ENCODE measurements at places on chromosomes 12 and 14.

GRCh38 chr12:113424915-113425823 lies 3.0 kb downstream of the SDSL start:
- no peak for DNase-seq

DNA sequence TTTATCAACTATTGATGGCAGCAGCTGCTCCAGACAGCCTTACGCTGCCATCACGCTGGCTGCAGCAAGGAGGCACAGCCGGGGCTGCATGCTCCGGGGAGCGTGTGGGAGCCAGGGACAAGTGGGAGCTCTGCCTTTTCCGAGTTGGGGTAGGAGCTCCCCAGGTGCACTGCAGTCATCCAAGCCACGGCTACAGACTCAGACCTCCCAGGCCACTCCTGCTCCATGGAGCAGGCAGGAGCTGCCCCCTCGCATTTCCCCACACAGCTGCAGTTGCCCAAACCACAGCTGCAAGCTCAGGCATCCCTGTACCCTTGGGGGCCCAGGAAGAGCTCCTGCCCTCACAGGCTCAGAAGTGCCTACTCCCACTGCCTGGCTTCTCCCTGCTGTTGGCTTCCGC lies 184.7 kb downstream of the CPNE8 start:
- DNase-seq = no peak

DNA sequence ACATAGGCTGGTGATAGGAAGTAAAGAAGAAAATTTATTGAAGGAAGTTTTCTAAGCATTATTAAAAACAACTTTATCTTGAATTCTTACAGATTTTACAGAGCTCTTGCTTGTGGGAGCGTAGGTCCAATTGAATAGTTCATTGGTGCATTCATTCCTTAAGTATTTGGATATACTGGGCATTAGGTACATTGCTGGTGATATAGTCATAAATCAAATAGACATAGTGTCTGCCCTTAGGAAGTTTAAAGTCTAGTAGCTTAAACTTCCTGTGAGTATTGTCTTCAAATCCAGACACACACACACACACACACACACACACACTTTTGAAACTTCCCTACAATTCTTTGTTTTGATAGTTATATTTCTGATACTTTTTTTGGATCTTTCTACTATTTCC lies 226.7 kb downstream of the FUT8 start:
- DNase-seq = no peak

GRCh38 chr12:52434760-52435530 lies 774 bp upstream of the KRT75 start:
- no peak for DNase-seq

DNA sequence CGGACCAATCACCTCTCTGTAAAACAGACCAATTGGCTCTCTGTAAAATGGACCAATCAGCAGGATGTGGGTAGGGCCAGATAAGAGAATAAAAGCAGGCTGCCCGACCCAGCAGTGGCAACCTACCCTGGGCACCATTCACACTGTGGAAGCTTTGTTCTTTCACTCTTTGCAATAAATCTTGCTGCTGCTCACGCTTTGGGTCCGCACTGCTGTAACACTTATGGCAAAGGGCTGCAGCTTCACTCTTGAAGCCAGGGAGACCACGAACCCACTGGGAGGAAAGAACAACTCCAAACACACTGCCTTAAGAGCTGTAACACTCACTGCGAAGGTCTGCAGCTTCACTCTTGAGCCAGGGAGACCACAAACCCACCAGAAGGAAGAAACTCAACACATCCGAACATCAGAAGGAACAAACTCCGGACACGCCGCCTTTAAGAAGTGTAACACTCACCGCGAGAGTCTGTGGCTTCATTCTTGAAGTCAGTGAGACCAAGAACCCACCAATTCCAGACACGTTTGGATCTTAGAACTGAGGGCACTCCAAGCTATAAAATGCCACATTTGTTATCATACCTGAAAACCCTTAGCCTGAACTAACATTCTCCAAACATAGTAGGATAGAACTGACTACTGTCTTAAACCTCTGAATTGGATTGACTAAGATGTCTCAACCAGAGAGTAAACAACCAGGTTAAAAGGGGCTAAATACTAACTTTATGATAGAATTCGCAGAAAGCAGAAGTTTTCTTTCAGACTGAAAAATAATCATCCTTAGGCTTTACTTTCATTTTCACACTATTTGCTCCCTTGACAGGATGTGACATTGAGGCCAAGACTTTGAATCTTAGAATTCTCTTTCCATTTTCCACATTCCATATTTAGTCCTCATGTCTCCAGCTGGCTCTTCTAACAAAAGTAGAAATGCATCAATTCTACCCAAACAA lies 33.6 kb downstream of the CDKL1 start:
- no peak for DNase-seq

DNA sequence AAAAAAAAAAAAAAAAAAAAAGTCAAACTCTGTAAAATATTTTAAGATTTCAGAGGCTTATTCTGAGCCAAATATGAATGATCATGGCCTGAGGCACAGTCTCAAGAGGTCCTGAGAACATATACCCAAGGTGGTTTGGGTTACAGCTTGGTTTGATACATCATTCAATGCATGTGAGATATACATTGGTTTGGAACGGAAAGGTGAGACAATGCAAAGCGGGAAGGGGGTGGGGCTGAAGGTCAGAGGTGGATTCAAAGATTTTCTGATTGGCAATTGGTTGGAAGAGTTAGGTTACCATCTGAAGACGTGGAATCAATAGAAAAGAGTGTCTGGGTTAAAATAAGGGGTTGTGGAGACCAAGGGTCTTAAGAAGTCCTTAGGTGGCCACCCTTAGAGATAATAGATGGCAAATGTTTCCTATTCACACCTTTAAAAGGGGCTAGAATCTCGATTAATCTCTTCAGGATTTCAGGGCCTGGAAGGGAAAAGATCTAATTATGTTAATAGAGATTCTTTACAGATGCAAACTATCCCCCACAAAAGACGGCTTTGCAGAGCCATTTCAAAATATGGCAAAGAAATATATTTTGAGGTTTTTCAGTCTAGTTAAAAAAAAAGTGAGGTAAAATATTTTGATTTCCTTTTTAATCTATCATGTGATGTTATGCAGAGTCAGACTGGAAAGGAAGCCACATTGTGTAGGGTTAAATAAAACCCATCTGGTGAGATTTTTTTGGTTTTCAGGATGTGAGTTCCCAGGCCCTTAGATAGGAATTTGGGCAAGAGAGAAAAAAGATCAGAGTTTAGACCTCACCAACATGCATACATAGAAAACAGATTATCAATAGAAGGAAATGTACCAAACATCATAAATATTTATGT lies 173.8 kb upstream of the CNOT2 start:
- no peak for DNase-seq

- no peak for DNase-seq
These were observed 6.5 kb downstream of the C12orf43 start for GRCh38 chr12:121009741-121010140.

- no peak for DNase-seq
These were observed 18.7 kb upstream of the KIF26A start for GRCh38 chr14:104119488-104120251.

DNA sequence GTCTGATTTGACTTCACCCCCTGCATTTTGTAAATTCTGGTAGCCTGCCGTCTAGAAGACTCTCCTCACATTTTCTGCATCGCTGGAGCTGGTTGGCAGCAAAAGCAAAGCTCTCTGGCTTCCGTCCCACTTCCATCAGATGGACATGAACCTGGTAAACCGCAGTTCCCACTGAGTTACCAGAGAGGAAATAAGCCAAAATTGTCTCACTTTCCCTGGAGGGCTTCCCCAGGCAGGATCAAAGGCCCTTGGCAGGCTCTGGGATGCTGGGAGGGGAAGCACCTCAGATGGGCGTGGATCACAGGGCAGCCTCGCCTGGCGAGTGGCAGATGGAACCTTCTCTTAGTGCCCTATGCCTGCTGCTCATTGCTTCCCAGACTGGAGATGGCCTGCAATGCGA lies 243.5 kb downstream of the TMEM132C start:
- DNase-seq = no peak

DNA sequence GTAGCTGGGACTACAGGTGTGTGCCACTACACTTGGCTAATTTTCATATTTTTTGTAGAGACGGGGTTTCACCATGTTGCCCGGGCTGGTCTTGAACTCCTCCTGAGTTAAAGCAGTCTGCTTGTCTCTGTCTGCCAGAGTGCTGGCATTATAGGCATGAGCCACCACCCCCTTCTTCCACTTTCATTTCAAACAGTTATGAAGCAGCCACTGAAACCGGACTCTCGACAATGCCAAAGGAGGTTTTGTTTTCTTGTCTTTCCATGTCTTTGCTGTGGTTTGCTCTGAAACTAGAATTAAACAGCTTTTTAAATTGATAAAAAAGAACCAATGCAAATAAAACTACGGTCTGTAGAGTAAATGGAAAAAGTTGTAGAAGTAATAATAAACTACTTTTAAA lies 30.4 kb downstream of the RAP1B start:
- DNase-seq = no peak

DNA sequence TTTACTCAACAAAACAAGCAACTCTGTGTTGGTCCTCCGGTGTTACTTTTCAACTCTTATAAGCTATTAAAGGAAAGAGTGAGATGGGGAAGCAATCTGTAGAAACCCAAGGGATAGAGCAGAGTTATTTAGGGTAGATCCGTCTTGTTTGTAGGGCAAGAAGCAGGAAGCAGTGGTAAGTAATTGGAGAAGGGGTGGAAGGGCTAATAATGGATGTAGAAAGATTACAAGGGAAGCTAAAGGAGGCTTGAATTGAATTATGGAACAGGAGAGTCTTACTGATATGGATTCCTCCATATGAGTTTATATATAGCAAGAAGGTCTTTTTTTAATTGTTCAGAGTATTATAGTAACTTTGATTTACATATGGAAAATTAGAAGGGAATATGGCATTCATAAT lies 72.7 kb downstream of the MNAT1 start:
- no peak for DNase-seq

DNA sequence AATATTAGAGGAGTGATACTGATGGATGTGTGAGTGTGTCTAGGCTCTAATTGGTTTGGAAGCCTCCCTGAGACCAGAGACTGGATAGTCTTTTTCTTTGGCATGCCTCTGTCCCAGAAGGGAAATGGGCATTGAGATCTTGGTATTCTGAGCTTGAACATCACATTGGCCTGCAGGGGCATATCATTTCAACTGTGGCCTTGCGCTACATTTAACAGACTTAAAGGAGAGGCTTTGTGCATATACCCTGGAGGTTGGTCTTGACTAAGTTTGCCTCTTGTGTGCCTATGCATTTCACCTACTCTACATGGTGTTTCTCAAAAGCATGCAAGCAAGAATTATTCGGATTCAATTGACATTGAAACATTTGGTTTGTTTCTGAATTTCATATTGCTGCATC lies 185.4 kb downstream of the TMTC2 start:
- no peak for DNase-seq

GRCh38 chr12:27896419-27896990 lies 76.0 kb downstream of the PTHLH start:
- no peak for DNase-seq

- no peak for DNase-seq
These were observed 107.3 kb upstream of the CCDC196 start for GRCh38 chr14:66378712-66379505.

- DNase-seq = no peak
These were observed 1.4 kb upstream of the FOXN4 start for GRCh38 chr12:109310247-109311125.

DNA sequence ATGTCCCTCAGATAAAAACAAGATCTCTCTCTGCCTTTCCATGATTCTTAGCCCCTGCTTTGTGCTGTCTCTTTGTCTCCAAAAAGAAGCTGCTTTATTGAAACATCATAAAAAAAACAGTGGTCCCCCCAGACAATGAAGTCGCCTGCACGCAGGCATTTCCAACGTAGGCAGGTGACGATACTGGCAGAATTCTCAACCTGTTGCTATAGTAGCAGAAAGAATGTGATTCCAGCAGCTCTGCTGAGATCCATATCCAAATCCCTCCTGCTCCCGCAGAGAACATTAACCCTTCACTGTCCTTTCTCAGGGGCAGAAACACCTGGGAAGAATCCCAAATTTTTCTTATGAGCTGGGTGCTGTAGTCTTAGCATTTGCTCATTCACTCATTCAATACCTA lies 84.8 kb downstream of the STON2 start:
- DNase-seq = no peak

- no peak for DNase-seq
These were observed 53.6 kb upstream of the EIF5 start for GRCh38 chr14:103280278-103280928.

DNA sequence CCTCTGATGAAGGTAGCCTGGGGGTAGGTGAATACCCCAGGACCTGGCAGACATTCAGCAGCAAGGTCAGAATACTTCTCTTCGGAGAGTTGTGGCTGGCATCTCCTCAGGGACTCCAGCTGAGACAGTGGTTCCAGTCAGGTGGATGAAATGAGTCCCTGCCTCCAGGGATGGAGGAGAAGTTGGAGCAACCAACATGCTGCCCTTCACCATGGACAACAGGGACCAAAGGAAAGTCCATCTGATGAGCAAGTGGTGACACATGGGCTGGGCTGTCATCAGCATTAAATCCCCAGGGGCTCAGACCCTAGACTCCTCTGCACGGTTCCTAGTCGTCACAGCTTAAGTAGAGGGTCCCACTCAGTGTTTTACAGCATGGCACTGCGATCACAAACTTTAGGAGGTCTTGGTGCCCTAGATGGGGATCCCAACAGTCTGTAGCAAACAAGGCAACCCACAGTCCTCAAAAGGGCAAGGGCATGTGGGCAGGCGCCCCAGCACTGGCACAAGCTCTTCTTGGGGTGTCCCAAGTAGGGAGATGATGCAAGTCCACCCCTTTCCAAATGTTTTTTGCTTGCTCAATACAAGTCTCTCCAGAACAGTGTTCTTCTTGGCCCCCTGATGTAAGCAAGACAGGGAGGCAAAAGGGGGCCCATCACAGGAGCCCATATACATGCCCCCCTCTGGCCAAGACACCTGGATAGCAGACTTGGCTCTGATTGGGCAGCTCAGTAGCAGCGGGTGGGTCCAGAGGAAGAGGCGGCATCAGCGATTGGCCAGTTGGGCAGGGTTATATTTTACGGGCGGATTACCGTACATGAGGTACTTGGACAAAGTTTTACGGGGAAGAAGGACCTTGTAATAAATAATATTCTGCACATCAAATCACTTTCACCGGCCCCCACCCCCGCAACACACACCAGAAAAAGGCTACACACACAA lies 10.8 kb upstream of the CDH24 start:
- DNase-seq = no peak

DNA sequence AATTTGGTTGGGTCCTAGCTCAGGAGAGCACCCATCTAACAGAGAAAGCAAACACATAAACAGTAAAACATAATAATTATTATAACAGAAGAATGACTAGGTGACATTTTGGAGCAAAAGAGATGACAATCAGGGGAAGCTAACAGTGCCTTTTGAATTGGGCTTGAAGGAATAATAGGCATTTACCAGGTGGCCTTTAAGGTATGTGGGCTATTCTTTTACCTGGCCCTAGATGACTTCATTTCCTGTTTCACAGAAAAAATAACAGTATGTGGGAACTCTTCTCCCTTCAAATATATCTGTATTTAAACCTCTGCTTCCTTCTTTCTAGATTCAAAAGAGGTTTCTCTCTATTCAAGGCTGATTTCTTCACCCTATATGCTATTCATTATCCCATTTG lies 3.8 kb downstream of the IRAK4 start:
- no peak for DNase-seq

- DNase-seq = no peak
These were observed 159.5 kb downstream of the VRK1 start for GRCh38 chr14:96956464-96957239.

All from NCI-H1048 (cell line).